NCI-H1930 (cell line): ENCODE measurements at places on chromosomes 3 and 15.
A peak's percentile ranks its signal among the peaks of the same experiment; 100 is the strongest.

GRCh38 chr15:68536331-68537095 lies 42.3 kb upstream of the CORO2B start:
- DNase-seq = no peak

GRCh38 chr3:158925021-158925420 lies 123.2 kb downstream of the MFSD1 start:
- no peak for DNase-seq

DNA sequence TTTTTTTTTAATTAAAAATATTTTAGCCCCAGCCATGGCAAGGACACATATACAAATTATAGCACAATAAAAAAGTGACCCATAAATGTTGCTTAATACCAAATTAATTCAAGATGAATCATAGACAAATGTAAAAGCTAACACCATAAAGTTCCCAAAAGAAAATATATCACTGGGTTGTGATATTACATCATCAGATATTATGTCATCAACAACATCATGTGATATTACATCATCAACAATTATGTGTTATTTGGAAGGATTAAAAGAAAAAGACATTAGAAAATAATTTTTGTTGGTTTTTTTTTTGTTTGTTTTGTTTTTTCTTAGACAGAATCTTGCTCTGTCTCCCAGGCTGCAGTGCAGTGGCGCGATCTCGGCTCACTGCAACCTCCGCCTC lies 34.5 kb upstream of the ABHD10 start:
- DNase-seq = no peak

GRCh38 chr15:43329217-43329959 lies 985 bp downstream of the LCMT2 start:
- DNase-seq = no peak

GRCh38 chr3:160226026-160226907 lies 1.0 kb downstream of the C3orf80 start:
- peak; percentile 31 for DNase-seq

- no peak for DNase-seq
These were observed 21.3 kb upstream of the LRRC58 start for GRCh38 chr3:120370463-120370862.

DNA sequence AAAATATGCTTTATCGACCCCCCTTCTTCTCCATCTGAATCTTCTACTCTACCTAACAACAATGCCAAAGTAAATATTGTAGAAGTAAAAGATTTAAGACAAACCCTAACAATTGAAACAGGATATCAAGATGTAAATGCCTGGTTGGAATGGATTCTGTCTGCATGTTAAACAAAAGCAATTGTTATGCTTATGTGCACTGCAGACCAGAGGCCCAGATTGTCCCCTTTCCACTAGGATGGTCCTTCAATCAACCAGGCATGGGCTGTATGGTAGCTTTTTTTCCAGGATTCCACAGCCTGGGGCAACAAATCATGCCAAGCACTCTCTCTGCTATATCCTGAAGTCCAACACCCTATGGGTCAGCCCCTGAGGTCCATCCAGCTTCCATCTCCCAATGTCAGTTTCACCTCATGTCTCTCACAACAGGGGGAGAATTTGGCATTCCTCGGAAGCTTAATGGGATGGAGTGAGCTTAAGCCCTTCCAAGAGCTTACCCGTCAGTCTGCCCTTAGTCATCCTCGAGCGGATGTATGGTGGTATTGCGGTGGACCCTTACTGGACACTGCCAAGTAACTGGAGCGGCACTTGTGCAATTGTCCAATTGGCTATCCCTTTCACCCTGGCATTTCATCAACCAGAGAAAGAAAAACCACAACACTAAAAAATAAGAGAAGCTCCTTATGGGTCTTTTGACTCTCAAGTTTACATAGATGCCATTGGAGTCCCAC lies 36.2 kb downstream of the ZNF589 start:
- DNase-seq = no peak

DNA sequence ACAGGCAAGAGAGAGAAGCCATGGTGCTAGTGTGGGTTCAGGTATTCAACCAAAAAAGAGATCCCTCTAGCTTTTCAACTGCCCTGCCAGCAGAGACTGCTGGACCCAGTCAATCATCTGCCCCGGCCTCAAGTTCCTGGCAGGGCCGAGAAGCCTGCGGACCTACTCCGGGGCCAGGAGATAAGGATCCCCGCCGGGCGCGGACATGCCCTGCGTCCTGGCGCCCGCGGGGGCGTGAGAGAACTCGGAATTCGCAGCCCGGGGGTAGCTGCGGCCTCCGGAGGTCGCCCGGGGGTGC lies 821 bp upstream of the MAGI1 start:
- no peak for DNase-seq

DNA sequence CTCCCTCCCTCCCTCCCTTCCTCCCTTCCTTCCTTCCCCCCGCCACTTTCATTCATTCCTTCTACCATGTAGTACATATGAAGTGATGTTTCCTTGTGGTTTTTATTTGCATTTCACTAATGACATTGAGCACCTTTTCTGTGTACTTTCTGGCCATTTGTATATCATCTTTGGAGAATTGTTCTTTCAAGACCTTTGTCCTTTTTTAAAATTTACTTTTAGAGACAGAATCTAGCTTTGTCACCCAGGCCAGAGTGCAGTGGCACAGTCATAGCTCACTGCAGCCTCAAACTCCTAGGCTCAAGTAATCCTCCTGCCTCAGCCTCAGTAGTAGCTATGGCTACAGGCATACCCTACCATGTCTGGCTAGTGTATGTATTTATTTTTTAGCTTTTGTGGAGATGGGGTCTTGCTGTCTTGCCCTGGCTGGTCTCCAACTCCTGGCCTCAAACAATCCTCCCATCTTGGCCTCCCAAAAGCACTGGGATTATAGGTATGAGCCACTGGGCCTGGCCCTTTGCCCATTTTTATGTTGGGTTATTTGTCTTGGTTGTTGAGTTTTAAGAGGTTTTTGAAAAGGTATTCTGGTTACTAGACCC lies 42.0 kb upstream of the CTDSPL2 start:
- no peak for DNase-seq

DNA sequence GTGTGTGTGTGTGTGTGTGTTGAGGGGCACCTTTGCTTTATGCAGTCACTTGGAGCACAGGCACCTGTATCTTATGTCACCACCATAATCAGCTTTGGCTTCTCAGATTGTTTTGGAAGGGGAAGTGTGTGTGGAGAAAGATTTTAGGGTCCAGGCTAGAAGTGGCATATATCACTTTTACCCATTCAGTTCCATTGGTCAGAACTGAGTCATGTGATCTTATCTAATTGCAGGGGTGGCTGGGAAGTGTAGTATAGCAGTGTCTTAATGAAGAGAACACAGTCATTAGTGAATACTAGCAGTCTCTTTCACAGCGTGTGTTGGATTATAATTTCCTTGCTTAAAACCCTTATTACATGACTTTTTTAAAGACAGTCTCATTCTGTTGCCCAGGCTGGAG lies 20.6 kb downstream of the NCK1 start:
- no peak for DNase-seq

DNA sequence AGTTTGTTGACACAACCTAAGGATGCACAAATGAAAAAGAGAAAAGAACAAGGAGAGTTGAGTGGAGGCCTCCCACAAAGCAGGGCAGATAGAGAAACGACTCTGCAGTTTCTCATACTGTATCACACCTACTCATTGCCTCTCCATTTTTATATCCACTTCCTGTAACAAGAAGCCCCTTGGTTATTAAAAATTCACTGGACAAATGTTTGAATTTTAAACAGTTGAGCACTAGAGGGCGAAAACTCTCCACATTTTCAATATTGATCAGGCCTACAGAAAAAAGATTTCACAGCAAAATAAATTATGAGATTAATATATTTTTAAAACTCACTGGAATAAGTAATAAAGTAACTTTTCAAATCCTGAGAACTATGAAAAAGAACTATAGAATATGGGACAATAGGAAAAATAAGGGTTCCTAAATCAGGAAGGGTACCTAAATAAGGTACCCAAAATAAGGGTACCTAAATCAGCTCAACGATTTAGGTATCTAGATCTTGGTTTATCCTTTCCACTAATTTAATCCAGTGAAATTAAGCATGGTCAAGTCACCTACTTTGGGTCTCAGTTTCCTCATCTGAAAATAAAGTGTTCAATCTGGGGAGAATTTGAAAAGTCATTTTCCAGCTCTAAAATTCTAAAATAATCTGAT lies 47.0 kb upstream of the PPIB start:
- no peak for DNase-seq

DNA sequence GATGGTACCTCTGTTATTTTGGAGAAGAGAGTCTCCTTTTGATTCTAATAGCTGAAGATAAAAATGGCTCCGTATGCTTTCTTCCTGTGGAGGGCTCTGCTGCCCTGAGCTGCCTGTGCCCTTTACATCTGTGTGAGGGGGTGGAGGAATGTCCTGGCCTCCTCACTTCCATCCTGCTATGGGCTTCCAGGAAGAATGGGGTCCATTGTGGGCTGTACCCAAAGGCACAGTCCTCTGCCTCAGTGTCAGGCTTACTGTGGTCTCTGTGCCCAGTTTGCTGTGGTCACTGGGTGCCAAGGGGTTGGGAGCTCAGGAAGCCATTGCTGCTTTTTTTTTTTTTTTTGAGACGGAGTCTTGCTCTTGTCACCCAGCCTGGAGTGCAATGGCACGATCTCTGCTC lies 14.4 kb downstream of the DAG1 start:
- DNase-seq = no peak

DNA sequence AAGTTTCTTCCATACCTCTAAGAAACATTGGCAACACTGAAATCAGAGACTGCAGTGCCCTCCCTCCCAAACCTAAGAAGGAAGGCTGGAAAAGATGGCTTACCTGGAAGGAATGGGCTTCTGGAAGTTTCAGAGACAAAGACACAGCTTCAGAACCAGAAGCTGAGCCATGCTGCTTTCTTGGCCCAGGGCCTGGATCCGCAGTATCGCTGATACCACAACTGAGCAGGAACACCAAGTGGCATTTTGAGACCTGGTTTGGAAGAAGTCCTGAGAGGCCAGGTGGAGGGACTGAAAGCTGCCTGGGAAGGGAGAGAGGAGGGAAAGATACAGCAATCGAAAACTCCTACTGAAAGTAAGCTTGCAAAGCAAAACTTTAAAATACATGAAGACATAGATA lies 19.8 kb downstream of the GPR160 start:
- DNase-seq = no peak

- DNase-seq = no peak
These were observed 738.8 kb upstream of the SGO1 start for GRCh38 chr3:20924646-20925385.

DNA sequence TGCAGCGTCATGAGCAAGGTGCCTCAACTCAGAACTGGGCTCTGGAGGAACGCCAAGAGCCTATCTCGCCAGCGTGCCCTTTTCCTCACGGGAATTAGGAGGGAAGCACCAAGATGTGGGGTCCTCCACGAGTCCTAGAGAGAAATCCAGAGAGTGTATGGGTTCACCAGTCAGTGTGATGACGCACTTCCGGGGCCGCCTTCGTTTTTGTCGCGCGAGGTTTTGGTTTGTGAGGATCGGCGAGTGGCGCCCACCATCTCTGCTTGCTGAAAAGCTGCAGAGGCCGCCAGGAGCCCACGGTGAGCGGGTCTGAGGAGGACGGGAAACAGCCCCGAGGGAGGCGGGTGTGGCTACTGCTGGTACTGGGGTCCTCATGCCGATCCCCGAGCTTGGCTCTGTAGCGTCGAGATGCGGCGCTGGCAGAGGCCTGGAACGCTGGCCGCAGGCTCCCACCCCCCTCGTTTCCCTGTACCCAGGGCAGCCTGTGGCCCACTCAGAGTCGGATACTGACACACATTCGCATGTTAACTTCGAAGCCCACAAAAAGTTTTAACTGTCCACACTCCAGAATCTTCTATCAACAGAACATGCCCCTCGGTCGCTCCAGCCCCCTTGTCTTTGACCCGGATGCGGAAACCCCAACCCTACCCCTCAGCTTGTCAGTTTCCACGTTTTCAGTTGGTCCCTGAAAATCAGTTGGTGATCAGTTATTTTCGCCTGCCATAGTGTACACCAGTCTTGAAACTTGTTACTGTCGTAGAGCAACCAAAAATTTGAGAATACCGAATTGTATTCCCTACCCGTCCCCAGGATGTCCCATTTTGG lies 30.4 kb downstream of the ZNF662 start:
- no peak for DNase-seq

DNA sequence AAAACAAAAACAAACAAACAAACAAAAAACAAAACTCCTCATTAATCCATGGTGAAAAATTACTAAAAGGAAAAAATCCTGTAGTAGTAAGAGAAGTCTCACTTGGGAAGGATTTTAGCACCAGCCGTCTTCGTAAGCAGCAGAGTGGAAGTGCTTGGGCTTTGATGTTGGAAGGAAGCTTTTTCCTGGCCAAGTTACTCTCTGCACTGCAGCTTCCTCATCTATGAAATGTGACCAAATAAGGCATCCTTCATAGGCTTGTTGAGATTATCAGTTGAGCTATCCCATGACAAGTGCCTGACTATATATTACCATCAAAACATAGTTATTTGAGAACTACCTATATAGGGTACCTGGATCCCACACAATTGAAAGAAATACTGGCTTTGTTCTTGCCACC lies 436.4 kb upstream of the ONECUT1 start:
- DNase-seq = no peak

DNA sequence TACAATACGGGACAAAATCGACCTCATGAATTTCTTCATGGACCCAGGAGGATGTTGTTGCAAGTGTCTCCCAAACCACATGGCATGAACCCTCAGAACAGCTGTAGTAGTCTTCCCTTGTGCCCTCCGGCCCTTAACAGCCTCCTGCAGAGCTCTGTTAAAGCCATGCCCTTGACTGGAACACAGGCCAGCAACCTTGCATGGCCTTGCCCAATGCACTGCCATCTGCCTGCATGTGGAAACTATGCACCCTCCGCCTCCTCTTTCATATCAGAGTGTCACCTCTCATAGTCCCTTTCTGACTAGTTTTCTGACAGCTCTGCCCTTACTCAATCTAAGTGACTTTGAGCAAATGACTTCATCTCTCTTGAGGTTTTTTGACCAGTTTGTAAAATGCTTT lies 39.4 kb upstream of the TRIM71 start:
- no peak for DNase-seq

- DNase-seq = no peak
These were observed 35.6 kb upstream of the CHRNB4 start for GRCh38 chr15:78676424-78677110.

DNA sequence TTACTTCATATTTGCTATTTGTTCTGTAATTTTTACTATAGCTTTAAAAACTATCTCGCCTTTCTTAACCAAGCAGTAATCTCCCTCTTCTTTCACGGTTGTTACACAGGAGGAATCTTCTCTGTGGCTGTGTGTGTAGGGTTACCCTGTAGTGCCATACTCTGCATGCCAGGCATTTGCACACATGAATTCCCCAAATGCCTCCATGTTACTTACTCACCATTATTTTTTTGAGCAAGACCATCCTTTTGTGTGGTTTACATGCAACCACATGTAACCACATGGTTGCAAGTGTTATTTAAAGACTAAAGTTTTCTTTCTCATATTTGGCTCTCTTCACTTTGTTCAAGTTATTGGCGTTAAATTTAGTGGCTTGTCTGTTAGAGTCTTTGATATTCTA lies 45.5 kb downstream of the HPS3 start:
- DNase-seq = no peak

- DNase-seq = no peak
These were observed 10.4 kb upstream of the CLPX start for GRCh38 chr15:65195548-65195923.
